NCI-H510A (cell line): ENCODE measurements at places on chromosomes 7 and 10.

- DNase-seq = no peak
Observed at GRCh38 chr10:91887272-91888076, 21.8 kb downstream of the FGFBP3 start.

DNA sequence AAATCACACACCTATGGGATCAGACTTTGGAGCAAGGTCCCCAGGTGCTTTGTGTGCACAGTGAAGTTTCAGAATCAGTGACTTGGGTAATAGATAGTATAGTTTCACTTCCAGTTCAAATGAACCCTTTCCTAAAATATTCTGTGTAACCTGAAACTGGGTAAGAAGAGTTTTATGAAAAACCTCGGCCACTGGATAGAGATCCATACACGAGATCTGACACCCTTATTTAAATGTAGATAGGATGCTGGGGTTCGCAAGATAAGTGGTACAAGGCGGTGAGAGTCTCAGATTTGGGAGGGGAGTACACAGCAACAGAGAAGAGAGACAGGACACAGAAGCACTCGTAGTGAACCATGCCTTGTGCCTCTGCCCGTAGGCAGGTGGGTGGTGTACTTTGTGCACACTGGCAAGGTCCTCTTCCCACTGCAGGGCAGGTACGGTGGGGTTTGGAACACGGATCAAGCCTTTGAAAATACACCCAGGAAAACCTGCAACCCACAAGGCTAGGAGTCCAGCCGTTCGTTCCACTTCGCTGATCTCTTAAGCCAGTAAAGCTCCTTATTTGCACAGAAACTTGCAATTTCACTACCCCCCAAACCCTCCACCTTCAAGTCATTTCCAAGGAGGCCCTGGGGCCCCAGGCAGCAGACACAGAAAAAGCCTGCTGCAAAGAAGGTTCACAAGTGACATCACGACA is 162.8 kb downstream of the USP6NL start:
- no peak for DNase-seq

DNA sequence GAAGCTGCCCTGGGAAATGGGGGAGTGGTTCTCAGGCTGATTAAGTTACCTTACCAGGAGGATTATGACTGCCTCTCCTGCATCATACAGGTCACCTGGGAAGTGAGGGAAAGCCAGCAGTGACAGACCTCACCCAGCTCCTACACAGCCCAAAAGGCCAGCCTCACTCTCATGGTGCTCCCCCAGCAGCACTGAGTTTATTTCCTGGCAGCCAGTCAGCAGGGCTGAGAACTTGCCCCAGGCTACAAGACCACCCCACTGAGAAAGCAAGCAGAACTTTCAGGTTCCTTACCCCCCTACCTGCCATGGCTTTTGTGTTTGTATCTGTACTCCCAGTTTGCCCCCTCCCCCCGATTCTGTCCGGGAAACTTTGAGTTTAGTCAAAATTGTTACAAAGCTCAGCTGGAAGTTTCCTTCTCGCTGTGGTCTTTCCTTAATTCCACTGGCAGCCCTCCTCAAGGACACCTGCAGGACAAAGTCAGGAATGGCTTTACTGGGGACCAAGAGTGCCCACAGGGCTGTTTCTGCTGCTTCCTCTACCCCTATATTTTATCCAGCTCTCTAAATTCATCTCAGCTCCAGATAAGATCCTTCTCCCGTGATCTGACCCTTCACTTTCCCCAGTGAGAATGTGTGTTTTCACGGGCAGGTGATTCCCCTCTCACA is 649.8 kb upstream of the MBL2 start:
- DNase-seq = no peak

GRCh38 chr10:133209641-133210040 is 20.4 kb upstream of the UTF1 start:
- no peak for DNase-seq

- no peak for DNase-seq
Observed at GRCh38 chr10:133455611-133456031, 1.9 kb downstream of the SCART1 start.

GRCh38 chr7:28093623-28094232 is 86.9 kb downstream of the JAZF1 start:
- DNase-seq = no peak

- no peak for DNase-seq
Observed at GRCh38 chr7:127375631-127376030, 16.9 kb downstream of the ZNF800 start.

DNA sequence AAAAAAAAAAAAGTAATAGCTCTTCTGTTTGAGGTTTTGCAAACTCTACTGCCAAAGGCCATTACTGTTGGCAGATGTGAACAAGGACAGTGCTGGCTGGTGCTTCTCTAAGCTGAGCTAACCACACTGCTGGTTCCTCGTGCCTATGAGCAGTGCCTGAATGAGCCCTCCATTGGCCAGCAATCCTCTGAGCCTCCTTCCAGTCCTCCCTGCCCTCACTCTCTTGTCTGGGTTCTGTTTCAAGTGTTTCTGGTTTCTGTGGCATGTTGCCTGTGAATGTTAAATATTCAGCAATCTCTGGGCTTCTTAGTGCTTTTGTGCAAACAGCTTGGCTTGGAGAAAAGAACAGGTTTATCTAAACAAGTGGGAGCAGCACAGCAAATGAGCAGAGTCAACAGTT is 161.3 kb upstream of the AUTS2 start:
- DNase-seq = no peak

DNA sequence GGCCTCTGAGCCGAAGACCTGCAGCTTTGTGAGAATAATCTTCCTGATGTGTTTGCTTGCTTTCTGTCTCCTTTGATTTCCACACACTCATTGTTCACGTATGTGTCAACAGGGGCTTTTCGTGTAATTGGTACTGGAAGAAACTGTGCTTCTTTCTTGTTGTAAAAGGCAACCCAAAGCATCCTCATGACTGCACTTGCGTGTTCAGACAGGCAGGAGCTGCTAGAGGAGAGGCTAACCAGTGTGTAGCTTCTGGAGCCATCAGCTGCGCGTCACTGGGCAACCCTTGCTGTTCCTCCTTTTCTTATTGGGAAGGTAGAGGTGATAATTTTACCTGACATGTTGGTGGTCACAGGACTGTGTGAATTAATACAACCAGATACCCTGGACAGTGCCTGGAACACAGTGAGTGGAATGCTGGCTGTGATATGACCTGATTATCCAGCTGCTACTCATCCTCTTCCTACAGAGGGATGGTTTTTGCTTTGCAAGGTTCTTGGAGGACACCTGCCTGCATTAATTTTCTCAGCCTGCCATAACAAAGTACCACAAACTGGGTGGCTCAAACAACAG is 213.0 kb downstream of the ABCA13 start:
- no peak for DNase-seq

DNA sequence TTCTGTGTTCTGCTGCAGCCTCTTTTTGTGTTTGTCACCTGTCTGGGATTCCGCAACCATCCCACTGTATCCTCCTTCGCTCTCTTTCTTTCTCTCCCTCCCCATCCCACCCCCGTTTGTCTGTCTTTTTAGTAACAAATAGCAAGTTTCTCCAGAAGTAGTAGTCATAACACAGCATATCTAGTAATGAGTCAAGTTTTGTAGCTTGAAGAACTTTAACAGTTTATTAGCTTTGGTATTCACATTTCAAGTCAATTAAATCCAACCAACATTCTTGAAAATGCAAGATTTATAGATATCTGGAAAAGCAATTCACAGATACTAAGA is 154.1 kb upstream of the MTPN start:
- DNase-seq = no peak

DNA sequence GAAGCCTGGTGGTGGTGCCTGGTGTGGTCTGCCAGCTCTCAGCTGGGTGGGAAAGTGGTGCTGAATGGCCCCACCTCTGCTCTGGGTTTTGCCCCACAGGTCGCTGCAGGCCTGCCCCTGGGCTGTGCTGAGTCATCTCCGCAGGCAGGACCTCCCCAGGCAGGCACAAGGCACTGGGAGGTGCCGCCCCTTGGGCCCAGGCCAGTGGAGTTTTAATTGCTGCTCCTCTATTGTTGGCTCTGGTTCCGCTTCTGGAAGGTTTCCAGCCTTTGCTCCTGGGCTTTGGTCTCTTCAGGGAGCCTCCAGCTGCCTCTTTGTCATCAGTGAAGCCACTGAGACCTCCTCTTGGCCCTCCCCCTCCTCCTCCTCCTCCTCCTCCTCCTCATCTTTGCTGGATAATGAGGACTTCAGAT is 180.3 kb upstream of the GRB10 start:
- peak; percentile 89 for DNase-seq

- peak; percentile 52 for DNase-seq
Observed at GRCh38 chr7:80918909-80919721, at the start of gene SEMA3C. Gene SEMA3C (minus strand): TSS chr7:80919051. CDS start chr7:80916781, 2,270 bp downstream.
